ENCODE measurements at places on chromosomes 5 and 9.

DNA sequence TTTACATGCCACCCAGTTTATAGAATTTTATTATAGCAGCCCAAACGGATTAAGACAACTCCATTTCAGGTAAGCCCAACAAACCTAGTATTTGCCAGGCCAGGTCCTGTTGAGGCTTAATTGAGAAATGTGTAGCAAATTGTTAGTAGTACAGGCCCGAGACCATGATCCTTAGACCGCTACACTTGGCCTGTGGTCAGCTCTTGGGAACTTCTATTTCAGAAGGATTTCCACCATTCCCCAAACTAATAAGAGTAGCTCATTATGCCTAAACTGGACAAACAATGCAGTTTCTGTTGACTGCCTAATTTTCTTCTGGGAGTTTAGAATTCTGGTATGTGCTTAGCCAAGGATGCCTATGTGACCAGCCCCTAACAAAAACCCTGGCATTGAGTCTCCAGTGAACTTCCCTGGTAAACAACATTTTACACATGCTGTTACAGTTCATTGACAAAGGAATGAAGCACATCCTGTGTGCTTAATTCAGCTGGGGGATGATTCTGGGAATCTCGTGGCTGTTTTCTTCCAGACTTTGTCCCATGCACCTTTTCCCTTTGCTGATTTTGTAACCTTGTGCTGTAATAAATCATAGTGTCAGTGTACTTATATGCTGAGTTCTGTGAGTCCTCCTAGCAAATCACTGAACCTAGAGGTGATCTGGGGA is 5.6 kb upstream of the GPX3 start:
- DNase-seq = no peak

- no peak for DNase-seq
Observed at GRCh38 chr5:10744681-10745080, 16.4 kb downstream of the DAP start.

GRCh38 chr5:123811831-123812230 is 299.9 kb downstream of the CSNK1G3 start:
- no peak for DNase-seq

- no peak for DNase-seq
Observed at GRCh38 chr5:5344051-5344571, 78.4 kb upstream of the ICE1 start.

DNA sequence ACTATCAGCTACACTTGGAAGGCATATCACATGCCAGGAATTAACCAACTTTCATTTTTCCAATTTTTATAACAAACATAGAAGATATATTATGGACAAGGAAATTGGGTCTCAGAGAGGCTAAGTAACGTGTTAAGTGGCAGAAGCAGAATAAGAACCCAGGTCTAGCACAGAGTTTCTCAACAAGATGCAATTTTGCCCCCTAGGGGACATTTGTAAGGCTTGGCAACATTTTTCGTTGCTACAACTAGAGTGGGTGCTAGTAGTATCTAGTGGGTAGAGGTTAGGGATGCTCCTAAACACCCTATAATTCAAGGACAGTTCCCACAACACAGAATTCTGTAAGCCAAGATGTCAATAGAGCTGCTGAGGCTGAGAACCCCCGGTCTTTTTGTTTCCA is 180.6 kb downstream of the SNCAIP start:
- DNase-seq = peak; percentile 22

- DNase-seq = peak; percentile 6
Observed at GRCh38 chr5:158234323-158235158, 375.6 kb upstream of the CLINT1 start.

- peak; percentile 84 for DNase-seq
Observed at GRCh38 chr9:137254624-137255447, at the start of gene NELFB. Gene NELFB (plus strand): TSS chr9:137255327.

DNA sequence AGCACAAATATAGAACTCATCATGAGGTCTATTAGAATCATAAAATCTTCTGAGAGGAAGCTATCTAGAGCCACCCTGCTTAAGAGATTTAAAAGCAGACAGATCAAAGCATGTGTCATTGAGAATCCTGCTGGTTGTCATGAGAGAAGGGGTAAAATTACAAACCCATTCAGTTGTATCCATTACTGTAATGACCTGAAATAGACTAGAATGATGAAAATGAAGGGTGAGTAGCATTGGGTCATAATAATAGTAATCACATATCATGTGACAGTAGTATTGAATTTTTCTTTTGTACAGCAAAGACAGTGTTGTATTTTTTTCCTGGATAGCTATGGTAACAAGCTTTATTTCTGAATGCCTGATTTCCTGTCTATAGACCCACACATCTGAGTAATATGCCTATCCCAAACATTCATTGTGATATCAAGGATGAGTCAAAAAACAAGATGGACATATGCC is 149.0 kb downstream of the PDE4D start:
- DNase-seq = peak; percentile 38

Data from AG10803 (cell line).